ENCODE measurements at places on chromosomes 2 and 18.

DNA sequence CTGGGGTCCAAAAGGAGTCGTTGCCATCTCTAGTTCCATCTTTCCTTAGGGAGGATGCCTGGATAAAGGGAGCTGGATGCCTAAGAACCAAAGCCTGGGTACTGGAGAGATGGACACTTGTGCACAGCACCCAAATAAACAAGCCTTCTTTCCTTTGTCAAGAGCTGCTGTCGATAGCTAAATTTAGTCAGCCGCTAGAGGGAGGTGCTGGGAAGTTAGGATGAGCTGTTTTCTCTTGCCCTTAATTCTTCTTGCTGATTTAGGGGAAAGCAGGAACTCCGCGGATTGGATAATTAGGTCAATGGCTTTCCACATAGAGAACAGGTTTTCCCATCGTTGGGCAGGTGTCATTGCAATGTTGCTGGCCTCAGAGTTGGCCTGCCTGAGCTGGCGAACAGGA, 30.9 kb upstream of the SERPINB12 start:
- DNase-seq: no peak

GRCh38 chr2:189238903-189239302, 59.3 kb upstream of the COL5A2 start:
- DNase-seq: no peak

DNA sequence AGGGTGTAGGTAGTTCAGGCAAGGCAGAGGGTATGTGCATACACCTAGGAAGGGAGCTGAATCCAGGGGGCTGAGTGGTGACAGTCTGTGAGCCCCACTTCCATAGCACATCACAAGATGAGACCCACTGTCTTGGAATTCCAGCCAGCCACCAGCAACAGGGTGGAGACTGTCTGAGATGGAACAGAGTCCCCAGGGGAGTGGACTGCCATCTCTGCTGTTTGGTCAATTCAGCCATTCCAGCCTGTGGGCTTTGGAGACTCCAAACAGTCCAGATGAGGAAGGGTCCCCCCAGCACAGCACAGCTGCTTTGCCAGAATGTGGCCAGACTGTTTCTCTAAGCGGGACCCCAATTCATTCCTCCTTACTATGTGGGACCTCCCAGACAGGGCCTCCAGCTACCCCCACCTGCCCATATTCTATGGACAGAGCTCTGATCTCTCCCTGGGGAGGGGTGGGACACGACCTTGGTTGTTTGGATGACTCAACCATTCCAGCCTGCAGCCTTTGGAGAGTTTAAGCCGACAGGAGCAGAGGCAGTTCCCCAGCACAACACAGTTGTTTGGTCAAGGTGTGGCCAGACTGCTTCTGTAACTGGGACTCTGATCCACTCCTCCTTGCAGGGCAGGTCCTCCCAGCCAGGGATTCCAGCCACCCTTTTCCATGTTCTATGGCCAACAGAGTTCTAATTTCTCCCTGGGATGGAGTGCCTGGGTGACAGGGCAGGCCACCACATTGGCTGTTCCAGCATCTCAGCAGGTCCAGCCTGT, 178.0 kb downstream of the RND3 start:
- no peak for DNase-seq

GRCh38 chr2:16900405-16901025, 234.9 kb upstream of the CYRIA start:
- DNase-seq: no peak

DNA sequence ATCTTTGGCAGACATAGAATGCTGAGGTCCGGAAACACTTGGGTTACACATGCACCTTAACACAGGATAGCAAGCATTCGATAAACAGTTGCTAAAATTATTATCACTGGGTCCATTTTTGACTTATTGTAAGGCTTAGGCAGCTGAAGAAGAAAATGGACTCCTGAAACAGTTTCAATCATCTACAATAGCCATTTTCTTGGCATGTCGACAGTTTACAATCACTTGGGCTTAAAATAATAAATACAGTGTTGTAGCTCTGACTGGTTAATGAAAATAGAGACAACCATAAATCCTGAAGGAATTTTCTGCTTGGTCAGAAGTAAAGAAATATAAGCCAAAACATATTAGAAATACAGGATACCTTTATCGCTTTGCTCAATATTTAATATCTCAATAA, 169.2 kb downstream of the XIRP2 start:
- no peak for DNase-seq

DNA sequence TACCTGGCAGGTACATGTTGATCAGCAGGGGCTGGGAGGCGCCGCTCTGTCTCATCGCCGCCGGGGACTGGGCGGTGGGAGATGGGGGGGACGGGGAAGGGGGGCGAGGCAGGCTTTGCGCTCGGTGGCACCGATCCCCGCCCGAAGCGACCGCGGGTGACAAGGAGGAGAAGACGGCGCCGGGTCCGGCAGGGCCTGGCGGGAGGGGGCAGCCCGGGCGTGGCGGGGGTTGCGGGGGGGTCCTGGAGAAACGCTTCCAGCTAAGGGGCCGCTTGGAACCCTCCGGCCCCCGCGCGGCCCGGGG, at the start of gene FEV:
Gene FEV, minus strand, starts transcription at position 164 of the 304 bp plus-strand sequence. Its CDS starts 109 bp downstream, at position 55.
- peak; percentile 44 for DNase-seq

DNA sequence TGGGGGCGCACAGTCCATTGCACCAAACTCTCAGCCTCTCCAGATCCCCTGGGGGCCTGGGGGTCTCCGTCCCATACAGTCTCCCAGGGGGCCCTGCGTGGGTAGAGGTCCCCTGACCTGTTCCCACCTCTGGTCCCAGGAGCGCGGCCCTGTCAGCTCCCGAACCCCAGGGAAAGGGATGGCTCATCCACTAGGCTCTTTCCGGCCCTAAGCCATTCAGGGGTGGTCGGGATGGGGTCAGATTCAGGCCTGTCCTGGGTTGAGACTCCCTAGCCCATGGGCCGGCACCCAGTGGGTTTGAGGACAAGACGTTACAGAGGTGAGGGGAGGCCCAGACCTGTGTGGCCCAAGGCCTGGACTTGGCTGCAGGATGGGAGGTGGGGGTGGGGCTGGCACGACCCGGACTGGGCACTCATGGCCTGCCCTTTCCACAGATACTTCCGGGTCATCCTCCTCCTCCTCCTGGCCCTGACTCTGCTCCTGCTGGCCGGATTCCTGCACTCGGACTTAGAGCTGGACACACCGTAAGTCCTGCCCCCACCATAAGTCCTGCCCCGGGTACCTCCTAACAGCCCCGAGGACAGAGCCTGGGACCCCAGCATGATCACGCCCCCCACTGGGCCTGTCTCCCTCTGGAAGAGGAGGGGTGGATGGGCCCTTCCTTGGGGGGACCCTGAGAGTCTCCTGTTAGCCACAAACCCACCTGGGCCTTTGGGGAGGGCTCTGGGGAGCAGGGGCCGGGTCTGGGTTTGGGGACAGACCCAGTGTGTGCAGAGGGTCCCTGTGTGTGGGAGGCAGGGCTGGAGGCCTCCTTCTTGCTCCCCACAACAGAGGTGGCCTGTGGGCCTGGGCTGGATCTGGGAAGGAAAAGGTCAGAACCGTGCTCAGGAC, 10.1 kb upstream of the NEU4 start:
- peak; percentile 54 for DNase-seq

DNA sequence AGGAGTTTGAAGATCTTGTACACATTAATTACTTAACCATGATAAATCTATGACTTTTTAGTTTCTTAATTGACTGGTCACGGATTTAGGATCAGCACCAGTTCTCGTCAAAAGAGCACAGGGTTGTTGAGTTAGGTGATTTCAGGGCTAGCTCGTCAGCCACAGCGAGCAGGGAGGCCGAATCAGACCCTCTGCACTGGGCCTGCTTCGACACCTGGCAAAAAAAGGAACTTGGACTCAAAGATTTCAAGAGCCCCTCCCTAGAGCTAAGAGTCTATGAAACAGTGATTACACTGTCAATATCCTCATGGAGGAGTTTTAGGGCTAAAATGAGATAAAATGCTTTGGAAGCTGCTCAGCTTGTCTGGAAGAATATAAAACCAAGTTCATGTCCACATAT, 4.6 kb upstream of the SERTAD2 start:
- no peak for DNase-seq

- no peak for DNase-seq
Measured at GRCh38 chr2:204487447-204488229, 57.6 kb upstream of the PARD3B start.

- DNase-seq: no peak
Measured at GRCh38 chr2:218536804-218537494, 31.2 kb downstream of the USP37 start.

GRCh38 chr2:220669324-220669723, 902.8 kb downstream of the EPHA4 start:
- DNase-seq: no peak

- no peak for DNase-seq
Measured at GRCh38 chr2:216752855-216753505, 57.6 kb upstream of the IGFBP5 start.

DNA sequence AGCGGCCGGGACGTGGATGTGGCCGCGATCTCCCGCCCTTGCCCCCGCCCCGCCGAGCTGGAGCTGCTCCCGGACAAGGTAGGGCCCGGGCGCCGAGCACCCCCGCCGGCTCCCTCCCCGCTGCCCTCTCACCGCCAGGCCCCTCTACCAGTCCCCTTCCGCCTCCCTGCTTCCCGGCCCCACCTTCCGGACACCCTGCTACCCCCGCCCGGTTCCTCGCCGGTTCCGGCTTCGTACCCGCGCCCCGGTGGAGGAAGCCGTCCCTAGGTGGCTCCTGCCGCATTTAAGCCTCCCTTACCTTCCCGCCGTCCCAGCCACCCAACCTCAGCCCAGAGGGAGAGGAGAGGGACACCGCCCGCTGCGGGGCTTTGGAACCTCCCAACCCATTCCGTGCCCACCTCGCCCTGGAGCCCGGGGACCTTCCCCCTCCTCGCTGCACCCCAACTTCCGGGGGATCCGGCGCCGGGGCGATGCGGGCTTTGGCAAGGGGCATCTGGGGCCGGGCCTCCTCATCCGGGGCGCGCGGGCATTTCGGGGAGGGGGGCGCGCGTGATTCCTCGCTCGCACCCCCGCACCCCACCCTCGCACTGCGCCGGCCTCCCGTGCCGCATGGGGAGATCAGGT, 475 bp downstream of the B3GNT2 start:
- DNase-seq: no peak

DNA sequence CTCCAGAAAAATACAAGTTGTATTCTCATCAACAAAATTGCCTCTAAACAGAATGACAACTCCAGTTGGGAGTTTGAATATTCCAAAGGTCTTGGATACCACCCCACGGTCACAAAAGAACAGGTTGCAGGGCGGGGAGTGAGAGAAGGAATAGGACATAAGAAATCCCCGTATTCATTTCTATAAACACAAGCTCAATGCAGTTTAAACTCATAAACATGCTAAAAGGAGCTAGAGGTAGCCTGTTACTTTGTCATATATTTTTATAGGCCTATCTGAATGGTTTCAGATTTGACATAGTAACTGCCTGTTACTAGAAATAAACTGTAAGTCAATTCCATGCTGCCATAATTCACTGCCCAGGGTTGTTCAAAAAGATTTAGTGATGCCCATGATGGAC, 567.5 kb downstream of the BCL11A start:
- DNase-seq: no peak

GRCh38 chr2:137262594-137262993, 497.2 kb downstream of the THSD7B start:
- DNase-seq: no peak

GRCh38 chr2:173678186-173678585, 287.0 kb downstream of the SP3 start:
- no peak for DNase-seq

DNA sequence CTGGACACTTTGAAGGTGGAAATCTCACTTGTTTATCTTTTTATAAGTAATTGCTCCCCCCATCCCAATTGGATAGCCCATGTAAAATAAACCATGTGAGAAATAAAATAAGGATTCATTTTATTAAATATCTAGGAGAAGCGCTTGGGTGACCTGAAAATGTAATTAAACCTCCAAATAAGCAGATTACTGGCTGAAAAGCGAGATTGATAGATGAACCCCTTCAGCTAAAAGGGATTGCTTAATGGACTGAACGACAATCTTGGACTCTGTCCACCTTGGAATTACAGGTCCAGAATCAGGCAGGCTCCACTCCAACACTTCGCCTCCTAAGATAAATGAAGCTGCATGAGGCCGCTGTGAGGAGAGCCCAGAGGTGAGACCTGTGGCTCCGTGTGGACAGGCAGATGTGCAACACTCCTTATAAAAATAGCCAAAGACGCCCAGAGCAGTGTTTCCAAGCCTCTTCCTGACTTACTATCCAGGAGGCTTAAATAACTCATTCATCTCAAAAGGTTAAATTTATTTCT, 441.5 kb downstream of the MTX2 start:
- DNase-seq: no peak

- DNase-seq: no peak
Measured at GRCh38 chr18:45487581-45487980, 127.7 kb upstream of the SLC14A2 start.

- no peak for DNase-seq
Measured at GRCh38 chr2:113407446-113408099, 29.9 kb upstream of the ZNG1B start.

- no peak for DNase-seq
Measured at GRCh38 chr2:108423067-108423466, 25.9 kb upstream of the GCC2 start.

DNA sequence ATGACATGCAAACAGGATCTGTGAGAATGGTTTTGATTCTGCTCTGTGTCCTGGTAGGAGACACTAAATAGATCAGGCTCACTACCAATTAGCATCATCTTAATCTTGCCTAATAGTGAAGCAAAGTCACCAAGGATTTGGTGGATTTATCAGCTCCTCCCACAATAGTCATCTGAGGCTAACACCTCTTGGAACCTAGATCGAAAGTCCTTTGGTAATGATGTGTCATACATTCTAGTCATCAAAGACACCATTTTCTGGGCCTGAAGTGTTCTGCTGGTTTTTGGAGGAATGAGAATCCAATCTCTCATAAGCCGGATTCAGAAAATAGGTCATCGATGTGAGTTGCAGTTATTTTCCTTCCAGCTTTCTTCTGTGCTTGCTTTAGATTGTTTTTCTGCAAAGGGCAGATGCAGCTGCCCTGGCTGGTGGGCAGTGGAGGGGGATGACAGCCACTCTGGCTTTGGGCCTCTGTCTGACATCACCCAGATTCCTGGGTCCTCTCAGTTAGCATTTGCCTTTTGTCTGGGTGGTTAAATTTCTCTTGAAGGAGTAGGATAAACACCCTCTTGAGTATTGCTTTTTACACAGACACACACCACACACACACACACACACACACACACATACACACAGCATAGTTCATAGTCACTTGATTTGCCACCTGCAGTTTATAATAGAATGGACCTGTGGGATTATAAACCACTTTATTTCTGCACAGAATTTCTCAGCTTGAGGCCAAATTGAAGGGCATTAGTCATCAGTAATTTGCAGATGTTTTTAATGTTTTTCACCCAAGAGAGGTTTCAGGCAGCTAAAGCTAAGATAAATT, at the start of gene MYO3B:
Gene MYO3B, plus strand, starts transcription at position 198 of the 832 bp plus-strand sequence. Its CDS starts 141 bp downstream, at position 339.
- no peak for DNase-seq

Data from RWPE2 (cell line).